Osteocyte (in vitro differentiated cells): ENCODE measurements at places on chromosomes 12 and 14.

DNA sequence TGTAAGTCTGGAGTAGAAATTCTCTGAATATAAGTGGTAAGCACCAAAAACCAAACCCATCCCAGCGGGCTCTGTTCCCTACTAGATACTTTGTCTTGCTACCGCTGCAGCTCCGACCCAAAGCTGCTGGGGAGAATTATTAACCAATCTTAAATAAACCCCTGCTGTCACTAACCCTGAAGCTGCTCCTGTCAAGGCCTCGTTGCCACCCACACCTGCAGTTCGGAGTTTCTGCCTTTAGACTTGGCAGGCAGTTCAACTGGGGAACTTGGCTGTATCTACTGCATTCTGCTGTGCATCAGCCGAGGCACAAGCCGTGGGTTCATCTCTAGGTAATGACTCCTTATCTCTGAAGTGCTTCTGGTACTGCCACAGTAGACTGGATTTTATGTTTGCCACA lies 55.5 kb downstream of the PPM1A start:
- H3K4me1 ChIP-seq, result no peaks in the 10 kb centered on the region
- peaks cover 6% of the 10 kb centered on the region for H3K36me3 ChIP-seq
- H3K27me3 ChIP-seq, result no peaks in the 10 kb centered on the region
- DNase-seq, result no peak
- no peak overlapping the region for H3K27ac ChIP-seq

GRCh38 chr12:19894050-19894449 lies 454.8 kb downstream of the AEBP2 start:
- H3K27ac ChIP-seq, result peak overlapping the region; percentile 76
- H3K4me3 ChIP-seq, result no peak overlapping the region
- peaks cover 69% of the 10 kb centered on the region for H3K4me1 ChIP-seq
- H3K27me3 ChIP-seq, result no peaks in the 10 kb centered on the region
- H3K36me3 ChIP-seq, result peaks cover 2% of the 10 kb centered on the region

DNA sequence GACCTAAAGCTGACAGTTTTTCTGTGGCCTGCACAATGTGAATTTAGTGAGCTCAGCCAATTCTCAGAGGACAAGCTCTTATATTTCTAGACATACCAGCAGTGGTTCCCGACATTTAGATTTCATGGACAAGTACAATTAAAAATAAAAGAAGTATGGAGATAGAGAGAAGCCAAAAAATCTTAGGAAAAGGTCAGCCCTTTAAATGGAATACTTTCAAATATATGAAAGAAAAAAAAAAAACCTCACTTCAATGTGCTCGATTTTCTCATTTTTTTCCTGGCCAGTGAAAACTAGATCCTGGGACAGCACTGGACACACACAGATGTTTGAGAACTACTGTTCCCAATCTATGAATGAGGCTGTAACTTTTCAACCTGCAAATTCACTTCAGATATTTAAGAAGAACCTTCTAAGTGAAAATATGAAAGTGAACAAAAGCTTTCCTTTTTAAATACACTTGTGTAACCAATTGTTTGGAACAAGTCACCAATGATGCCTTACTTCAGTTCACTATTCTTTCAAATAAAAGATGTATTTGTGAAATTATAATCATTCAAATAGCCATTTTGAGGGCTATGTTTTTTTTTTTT lies 109.4 kb downstream of the SLC38A1 start:
- peaks cover 24% of the 10 kb centered on the region for H3K4me1 ChIP-seq
- DNase-seq, result no peak
- no peak overlapping the region for H3K4me3 ChIP-seq
- H3K27ac ChIP-seq, result no peak overlapping the region

GRCh38 chr14:85052646-85053045 lies 477.3 kb upstream of the FLRT2 start:
- no peak overlapping the region for H3K27ac ChIP-seq
- no peak for DNase-seq
- no peaks in the 10 kb centered on the region for H3K27me3 ChIP-seq
- peaks cover 2% of the 10 kb centered on the region for H3K36me3 ChIP-seq

GRCh38 chr12:102197789-102198188 lies at the start of gene PMCH:
PMCH (minus strand) TSS chr12:102197833; CDS start chr12:102197770, 63 bp downstream.
- H3K4me3 ChIP-seq, result no peak within 1 kb of the TSS
- peaks cover 4% of the 10 kb centered on the region for H3K4me1 ChIP-seq
- no peaks in the 10 kb centered on the region for H3K36me3 ChIP-seq
- no peaks in the 10 kb centered on the region for H3K27me3 ChIP-seq

DNA sequence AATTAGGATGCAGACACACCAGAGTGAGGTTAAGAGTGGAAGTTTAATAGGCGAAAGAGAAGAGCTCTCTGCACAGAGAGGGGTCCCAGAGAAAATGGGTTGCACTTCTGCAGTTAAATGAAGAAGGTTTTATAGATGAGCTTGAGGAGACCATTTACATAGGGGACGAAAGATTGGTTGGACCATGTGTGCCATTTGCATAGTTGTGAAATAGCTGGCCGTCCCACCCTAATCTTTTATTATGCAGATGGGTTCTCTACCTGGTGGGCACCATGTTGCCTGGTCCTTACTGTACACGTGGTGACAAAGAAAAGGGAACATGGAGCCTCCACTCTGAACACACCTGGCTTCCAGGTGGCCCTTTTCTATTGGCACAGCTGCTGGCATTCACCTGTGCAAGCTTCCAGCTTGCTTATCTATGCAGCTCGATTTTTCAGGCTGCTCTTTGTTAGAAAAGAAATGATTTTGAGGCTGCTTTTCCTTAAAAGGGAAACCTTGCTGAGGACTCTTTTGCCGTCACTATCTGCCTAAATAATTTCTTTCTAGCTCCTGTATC lies 67.1 kb upstream of the SRSF5 start:
- no peaks in the 10 kb centered on the region for H3K27me3 ChIP-seq
- H3K4me1 ChIP-seq, result peaks cover 31% of the 10 kb centered on the region
- no peak overlapping the region for H3K27ac ChIP-seq

- peak overlapping the region; percentile 47 for H3K4me3 ChIP-seq
- H3K27me3 ChIP-seq, result no peaks in the 10 kb centered on the region
- DNase-seq, result peak; percentile 94
- H3K27ac ChIP-seq, result peak overlapping the region; percentile 92
- peaks cover 2% of the 10 kb centered on the region for H3K36me3 ChIP-seq
Observed at GRCh38 chr14:100486025-100486828, 101.0 kb downstream of the BEGAIN start.

- H3K27me3 ChIP-seq, result peaks cover 17% of the 10 kb centered on the region
- H3K36me3 ChIP-seq, result no peaks in the 10 kb centered on the region
- no peak overlapping the region for H3K27ac ChIP-seq
- no peaks in the 10 kb centered on the region for H3K4me1 ChIP-seq
Observed at GRCh38 chr14:20583142-20583541, 4.7 kb downstream of the RNASE11 start.

DNA sequence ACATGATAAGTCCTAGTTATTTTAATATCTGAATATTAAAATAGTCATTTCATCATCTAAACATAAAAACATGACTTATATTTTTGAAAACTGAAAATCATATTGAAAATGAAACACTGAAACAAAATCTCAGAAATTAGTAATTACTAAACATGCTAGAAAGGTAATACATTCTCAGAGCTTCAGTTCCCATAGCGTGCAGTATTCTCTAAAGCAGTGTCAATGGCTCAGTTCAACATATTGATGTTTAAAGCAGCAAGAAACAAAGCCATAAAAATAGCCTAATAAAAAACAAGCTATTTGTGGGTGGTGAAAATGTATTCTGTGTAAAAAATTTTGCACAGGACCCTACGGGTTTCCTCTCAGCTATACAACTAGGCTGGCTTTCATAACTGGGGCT lies 1337.4 kb downstream of the FSCB start:
- H3K27ac ChIP-seq, result no peak overlapping the region
- no peak for DNase-seq
- no peak overlapping the region for H3K4me3 ChIP-seq
- no peaks in the 10 kb centered on the region for H3K36me3 ChIP-seq
- H3K27me3 ChIP-seq, result no peaks in the 10 kb centered on the region

- H3K27me3 ChIP-seq, result no peaks in the 10 kb centered on the region
- H3K4me1 ChIP-seq, result no peaks in the 10 kb centered on the region
- H3K36me3 ChIP-seq, result peaks cover 32% of the 10 kb centered on the region
- DNase-seq, result no peak
- no peak overlapping the region for H3K4me3 ChIP-seq
Observed at GRCh38 chr12:112198120-112198733, 72.9 kb downstream of the TRAFD1 start.

DNA sequence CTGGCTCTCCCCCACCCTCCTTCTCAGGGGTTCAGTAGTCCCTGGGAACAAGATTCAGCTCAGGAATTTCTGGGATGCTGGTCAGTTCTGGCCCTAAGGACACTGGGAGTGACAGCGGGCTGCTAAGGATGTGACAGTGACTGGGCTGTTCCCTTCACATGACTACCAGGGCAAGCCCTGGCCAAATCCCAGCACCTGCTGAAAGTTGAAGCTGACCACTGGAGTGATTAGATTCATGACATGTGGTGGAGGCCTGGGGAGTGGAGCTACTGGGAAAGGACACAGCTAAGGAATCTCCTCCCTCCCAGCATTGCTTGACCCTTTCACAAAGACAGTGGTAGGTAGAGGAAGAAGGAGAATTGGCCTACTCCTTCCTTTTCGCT lies 204.9 kb downstream of the DAD1 start:
- H3K27ac ChIP-seq, result no peak overlapping the region
- no peaks in the 10 kb centered on the region for H3K27me3 ChIP-seq
- H3K4me1 ChIP-seq, result peaks cover 32% of the 10 kb centered on the region
- DNase-seq, result no peak

DNA sequence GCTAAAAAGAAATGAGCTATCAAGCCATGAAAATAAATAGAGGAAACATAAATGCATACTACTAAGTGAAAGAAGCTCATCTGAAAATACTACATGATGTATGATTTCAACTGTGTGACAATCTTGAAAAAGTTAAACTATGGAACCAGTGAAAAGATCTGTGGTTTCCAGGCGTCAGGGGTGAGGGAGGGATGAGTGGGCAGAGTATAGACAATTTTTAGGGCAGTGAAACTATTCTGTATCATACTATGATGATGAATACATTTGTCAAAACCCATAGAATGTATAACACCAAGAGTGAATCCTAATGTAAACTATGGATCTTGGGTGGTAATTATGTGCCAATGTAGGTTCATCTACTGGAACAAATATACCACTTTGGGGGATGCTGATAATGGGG lies 21.3 kb downstream of the SPX start:
- no peak overlapping the region for H3K27ac ChIP-seq
- no peaks in the 10 kb centered on the region for H3K36me3 ChIP-seq
- no peaks in the 10 kb centered on the region for H3K27me3 ChIP-seq
- no peaks in the 10 kb centered on the region for H3K4me1 ChIP-seq
- no peak for DNase-seq

DNA sequence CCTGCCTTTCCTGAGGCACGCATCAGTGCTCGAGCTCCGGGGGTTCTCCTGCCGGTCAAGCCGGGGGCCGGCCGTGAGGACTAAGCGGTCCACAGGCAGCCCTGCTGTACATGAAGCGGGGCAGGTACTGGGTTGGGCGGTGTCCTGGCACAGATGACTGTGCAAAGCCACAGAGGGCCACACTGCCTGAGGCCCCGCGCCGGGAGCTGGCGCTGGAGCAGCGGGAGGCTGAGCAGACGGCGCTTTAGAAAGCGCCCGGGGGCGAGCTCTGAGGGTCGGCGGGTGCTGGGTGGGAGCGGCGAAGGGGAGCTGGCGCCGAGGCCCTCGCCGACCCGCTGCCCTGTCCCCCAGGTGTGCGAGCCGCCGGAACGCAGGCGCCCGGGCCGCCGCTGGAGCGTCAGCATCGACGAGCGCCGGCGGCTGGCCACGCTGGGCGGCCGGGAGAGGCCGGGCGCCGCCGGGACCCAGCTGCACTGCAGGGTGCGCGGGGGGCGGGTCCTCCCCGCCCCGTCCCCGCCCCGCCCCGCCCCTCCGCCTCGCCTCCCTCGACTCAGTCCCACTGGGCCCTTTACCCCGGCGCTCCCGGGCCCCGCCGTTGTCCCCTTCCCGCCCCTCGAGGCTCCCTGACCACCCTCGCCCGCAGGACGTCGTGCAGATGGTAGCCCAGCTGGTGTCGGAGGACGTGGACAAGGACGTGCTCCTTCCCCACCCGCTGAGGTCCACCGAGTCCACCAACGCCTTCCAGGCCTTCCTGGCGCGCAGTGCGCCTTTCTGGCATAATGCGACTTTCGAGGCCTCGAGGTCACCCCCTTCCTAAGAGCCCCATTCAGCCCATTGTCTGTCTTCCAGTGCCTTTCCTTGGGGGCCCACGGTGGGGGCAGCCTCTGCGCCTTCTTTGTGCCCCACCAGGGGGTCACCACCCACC lies 8.3 kb upstream of the MTA1 start:
- no peak for DNase-seq
- H3K27me3 ChIP-seq, result peaks cover 6% of the 10 kb centered on the region
- H3K27ac ChIP-seq, result no peak overlapping the region

DNA sequence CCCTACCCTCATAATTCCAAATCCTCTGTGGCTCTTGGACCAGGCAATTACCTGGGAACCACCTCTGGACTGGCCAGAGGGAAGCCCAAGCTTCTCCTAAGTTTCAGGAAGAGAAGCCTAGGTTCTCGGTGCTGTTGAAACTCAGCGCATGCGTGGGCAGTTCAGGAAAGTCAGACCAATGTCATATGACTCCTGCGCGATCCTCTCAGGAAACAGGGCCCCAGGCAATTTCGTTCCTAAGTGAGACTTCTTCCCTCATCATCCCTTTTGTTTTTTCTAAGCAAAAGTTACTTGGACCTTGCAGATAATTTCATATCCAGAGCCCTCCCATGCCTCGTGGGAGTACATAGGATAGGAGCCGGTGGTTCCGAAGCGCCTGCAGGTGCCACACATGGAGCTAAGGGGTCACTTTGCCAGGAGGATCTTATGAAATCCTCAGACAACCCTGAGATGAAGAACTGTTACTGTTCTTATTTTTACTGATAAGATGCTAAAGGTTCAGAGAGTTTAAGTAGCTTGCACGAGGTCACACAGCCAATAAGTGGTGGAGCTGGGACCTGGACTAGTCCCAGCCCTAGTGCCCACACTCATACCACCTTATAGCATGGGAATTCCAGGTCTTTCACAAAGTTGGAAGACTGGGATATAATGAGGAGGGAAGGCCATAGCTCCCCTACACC lies 168.2 kb downstream of the ZFP36L1 start:
- H3K36me3 ChIP-seq, result no peaks in the 10 kb centered on the region
- DNase-seq, result peak; percentile 51
- peaks cover 2% of the 10 kb centered on the region for H3K27me3 ChIP-seq
- H3K4me3 ChIP-seq, result no peak overlapping the region
- H3K27ac ChIP-seq, result no peak overlapping the region

DNA sequence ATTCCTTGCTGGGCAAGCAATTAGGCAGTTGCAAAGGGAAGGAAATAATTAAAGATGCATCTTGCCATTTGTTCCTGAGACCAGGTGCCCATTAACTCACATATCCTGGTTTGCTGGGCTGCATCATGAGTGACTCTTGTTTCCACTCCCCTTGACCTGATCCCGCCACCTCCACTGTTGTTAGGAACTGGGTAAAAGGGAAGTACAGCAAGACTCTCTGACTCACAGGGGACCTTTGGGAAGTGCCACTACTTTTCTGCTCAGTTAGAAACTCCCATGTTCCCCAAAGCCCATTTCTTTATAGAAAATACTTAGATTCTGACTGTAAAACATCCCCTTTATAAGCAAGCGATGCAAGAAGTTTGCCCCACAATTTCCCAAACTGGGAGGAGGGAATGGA lies 186.0 kb upstream of the BCL2L14 start:
- H3K4me1 ChIP-seq, result peaks cover 32% of the 10 kb centered on the region
- H3K36me3 ChIP-seq, result peaks cover 42% of the 10 kb centered on the region
- no peaks in the 10 kb centered on the region for H3K27me3 ChIP-seq

GRCh38 chr12:64390275-64390851 lies at the start of gene C12orf56:
C12orf56 (minus strand) TSS chr12:64390758; CDS start chr12:64390565, 193 bp downstream.
- H3K27me3 ChIP-seq, result no peaks in the 10 kb centered on the region
- DNase-seq, result no peak
- H3K27ac ChIP-seq, result no peak within 1 kb of the TSS
- peaks cover 4% of the 10 kb centered on the region for H3K4me1 ChIP-seq
- no peak within 1 kb of the TSS for H3K4me3 ChIP-seq
